Caco-2 (cell line): ENCODE measurements at places on chromosomes 5 and 9. TPM values are rescaled to one million over a fixed set of nuclear protein-coding genes. Genes with fewer than 3 reads are reported as not detected.

DNA sequence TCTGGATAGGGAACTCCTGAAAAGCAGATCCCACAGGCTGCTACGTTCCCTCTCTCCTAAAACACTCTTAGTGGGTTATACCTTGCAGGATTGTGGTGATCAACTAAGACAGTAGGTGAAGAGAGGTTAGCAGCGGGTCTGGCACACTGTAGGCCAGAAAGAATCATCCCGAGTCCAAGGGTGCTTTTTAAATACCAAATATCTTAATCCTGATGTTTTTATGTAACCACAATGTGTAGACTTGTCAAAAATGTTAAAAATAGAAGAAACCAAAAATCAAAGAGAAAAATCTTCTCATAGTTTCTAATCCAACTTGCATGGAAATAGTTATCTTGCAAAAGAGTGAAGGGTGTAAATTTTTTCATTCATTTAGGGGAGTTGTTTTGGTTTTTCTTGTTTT is 52.3 kb upstream of the IFNK start:
- no peak overlapping the region for H3K27ac ChIP-seq
- H3K4me3 ChIP-seq: no peak overlapping the region
- H3K27me3 ChIP-seq: no peaks in the 10 kb centered on the region
- no peak for DNase-seq

FOXD4L3 gene
- total RNA-seq: 0.23 TPM in 1 of 2 replicates, not detected in the other

DNA sequence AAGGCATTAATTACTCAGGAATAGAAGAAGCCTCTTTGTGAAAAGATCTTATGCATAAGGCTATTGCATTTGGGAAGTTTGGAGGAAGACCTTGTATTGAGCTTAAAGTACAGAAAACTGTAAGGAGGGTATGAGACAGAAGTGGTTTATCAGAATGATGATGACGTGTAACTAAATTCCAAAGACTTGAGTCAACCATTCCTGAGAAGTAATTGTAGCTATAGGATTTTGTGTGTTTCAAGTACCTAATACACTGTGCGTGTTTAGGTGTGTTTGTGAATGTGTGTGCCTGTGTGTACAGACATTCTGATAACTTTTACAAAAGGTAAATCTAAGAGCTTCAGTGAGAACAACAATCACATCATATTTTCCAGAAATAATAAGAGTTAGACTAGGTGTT is 46.5 kb upstream of the IRX2 start:
- no peak overlapping the region for H3K4me3 ChIP-seq
- H3K36me3 ChIP-seq: no peaks in the 10 kb centered on the region
- no peak for DNase-seq

- peak; percentile 11 for DNase-seq
- no peak overlapping the region for H3K27ac ChIP-seq
- no peak overlapping the region for H3K4me3 ChIP-seq
- no peaks in the 10 kb centered on the region for H3K36me3 ChIP-seq
- no peaks in the 10 kb centered on the region; the same call in 1 of the 2 replicates for H3K27me3 ChIP-seq
These were observed 35.3 kb upstream of the SMIM23 start for GRCh38 chr5:171750311-171750788.

DNA sequence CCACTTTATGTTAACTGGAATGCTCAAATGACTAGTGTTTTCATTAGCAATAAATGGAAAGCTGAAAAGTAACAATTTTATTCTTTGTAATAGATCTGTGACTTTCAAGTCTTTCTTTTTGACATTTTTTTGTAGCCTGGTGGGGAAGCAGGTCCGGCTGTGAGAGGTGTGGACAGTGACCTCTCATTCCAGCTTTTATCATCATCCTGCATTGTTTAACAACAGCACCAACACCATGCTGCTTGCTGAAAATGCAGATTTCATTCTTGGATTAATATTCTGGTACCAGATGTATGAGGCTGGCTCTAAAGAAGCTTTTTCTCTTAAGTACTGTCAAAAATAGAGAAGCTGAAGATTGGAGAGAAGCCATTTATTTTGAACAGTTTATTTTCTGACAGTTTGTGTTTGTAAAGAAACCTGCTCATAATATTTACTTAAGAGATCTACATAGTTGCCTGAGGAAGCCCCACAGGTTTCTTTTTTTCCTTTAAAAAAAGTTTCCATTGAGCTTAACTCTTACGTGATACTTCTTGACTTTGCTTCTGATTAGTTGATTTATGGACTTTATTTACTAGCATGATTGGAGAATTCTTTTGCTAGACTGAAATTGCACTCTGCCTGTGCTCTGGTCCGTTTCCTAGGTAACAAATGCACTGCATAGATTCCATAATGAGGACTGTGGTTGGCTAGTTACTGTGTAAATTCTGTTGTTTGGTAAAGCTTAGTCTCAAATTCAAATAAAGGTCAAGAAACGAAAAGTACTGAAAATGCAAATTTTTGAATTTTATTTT is 3.4 kb downstream of the KIAA1958 start:
- no peak overlapping the region for H3K4me3 ChIP-seq
- DNase-seq: no peak
- peaks cover 25% of the 10 kb centered on the region for H3K4me1 ChIP-seq
- no peaks in the 10 kb centered on the region for H3K27me3 ChIP-seq
- no peaks in the 10 kb centered on the region for H3K36me3 ChIP-seq
- H3K27ac ChIP-seq: peak overlapping the region; percentile 64

DNA sequence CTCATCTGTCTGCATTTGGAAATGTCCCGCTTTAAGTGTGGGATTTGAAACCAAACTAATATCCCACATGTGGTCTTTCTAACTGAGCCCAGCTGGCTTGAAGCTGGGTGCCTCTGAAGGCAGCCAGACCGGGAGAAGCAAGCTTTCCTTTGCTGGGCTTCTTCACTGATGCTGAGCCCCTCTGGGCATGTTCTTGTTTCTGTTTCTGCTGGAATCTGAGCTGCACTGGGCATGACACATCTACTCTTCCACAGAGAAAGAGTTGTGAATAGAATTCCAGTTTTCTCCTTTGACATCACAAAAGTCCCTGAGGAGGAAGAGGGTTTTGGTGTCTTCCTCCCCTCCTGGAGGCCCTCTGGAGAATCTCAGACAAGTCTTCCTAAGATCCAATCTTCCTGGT is 179.5 kb downstream of the ATP10B start:
- no peaks in the 10 kb centered on the region for H3K36me3 ChIP-seq
- no peak overlapping the region for H3K4me3 ChIP-seq
- no peak for DNase-seq
- H3K4me1 ChIP-seq: no peaks in the 10 kb centered on the region

DNA sequence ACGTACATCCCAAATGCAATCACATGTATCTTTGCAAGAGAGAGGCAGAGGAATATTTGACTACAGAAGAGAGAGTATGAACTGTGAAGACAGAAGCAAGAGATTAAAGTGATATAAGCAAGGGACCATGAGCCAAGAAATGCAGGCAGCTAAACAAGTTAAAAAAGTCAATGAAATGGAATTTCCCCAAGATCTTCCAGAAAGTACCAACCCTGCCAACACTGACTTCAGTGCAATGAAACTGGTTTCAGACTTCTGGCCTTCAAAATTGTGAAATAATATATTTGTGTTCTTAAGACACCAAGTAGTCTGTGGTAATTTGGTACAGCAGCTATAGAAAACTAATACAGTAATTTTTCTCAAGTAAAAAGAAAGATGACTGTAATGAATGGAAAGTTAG is 20.9 kb downstream of the FOXI1 start:
- H3K27ac ChIP-seq: no peak overlapping the region
- H3K27me3 ChIP-seq: no peaks in the 10 kb centered on the region
- no peak for DNase-seq
- H3K4me1 ChIP-seq: no peaks in the 10 kb centered on the region
- H3K36me3 ChIP-seq: no peaks in the 10 kb centered on the region

DNA sequence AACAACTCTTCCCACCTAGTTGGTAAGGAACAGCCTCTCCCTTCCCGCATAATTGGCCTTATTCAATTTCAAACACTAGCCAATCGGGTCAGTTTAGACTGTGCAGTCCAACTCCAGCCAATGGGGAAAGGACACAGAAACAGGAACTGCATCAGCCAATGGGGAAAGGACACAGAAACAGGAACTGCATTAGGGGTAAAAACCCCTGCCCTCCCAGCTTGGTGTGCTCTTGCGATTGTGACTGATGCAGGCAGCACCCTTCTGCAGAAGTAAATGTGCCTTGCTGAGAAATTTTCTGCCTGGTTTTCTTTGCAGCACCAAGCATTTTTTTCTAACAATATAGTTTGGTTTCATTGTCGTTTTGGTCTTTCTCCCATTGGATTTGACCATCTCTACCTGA is 8.5 kb upstream of the GLT6D1 start:
- H3K27ac ChIP-seq: no peak overlapping the region
- DNase-seq: no peak
- peaks cover 10% of the 10 kb centered on the region for H3K4me1 ChIP-seq
- H3K36me3 ChIP-seq: no peaks in the 10 kb centered on the region; the same call in 1 of the 2 replicates

GRCh38 chr9:70529833-70530232 is 115.4 kb upstream of the KLF9 start:
- no peak for DNase-seq
- H3K4me3 ChIP-seq: no peak overlapping the region
- H3K36me3 ChIP-seq: no peaks in the 10 kb centered on the region
- H3K27me3 ChIP-seq: no peaks in the 10 kb centered on the region
- no peak overlapping the region for H3K27ac ChIP-seq

SLC38A9 gene
- total RNA-seq: 65.4 and 66.9 TPM in 2 replicates

GRCh38 chr5:2128686-2129355 is 246.1 kb upstream of the IRX4 start:
- H3K27ac ChIP-seq: no peak overlapping the region
- no peaks in the 10 kb centered on the region for H3K4me1 ChIP-seq
- DNase-seq: no peak
- H3K36me3 ChIP-seq: no peaks in the 10 kb centered on the region

GRCh38 chr5:43007246-43007910 is 32.7 kb downstream of the ANXA2R start:
- H3K4me1 ChIP-seq: no peaks in the 10 kb centered on the region; the same call in 1 of the 2 replicates
- peak overlapping the region; percentile 97 for H3K27ac ChIP-seq
- no peaks in the 10 kb centered on the region for H3K36me3 ChIP-seq
- no peaks in the 10 kb centered on the region for H3K27me3 ChIP-seq
- DNase-seq: peak; percentile 89

- H3K4me3 ChIP-seq: no peak overlapping the region
- DNase-seq: no peak
- H3K36me3 ChIP-seq: no peaks in the 10 kb centered on the region
- H3K4me1 ChIP-seq: no peaks in the 10 kb centered on the region
These were observed 141.1 kb downstream of the ENTREP1 start for GRCh38 chr9:69466151-69466550.

MTREX gene
- 83.7 and 95.2 TPM in 2 replicates for total RNA-seq

GRCh38 chr9:12817702-12818101 is 42.9 kb downstream of the LURAP1L start:
- no peaks in the 10 kb centered on the region for H3K27me3 ChIP-seq
- H3K4me3 ChIP-seq: no peak overlapping the region
- no peaks in the 10 kb centered on the region for H3K4me1 ChIP-seq
- H3K27ac ChIP-seq: no peak overlapping the region
- DNase-seq: no peak

CHSY3 gene
- 0.32 and 0.46 TPM in 2 replicates for total RNA-seq

GRCh38 chr9:130998597-130999244 is 10.3 kb upstream of the LAMC3 start:
- no peaks in the 10 kb centered on the region for H3K4me1 ChIP-seq
- no peak for DNase-seq
- no peaks in the 10 kb centered on the region for H3K27me3 ChIP-seq
- H3K4me3 ChIP-seq: no peak overlapping the region

DNA sequence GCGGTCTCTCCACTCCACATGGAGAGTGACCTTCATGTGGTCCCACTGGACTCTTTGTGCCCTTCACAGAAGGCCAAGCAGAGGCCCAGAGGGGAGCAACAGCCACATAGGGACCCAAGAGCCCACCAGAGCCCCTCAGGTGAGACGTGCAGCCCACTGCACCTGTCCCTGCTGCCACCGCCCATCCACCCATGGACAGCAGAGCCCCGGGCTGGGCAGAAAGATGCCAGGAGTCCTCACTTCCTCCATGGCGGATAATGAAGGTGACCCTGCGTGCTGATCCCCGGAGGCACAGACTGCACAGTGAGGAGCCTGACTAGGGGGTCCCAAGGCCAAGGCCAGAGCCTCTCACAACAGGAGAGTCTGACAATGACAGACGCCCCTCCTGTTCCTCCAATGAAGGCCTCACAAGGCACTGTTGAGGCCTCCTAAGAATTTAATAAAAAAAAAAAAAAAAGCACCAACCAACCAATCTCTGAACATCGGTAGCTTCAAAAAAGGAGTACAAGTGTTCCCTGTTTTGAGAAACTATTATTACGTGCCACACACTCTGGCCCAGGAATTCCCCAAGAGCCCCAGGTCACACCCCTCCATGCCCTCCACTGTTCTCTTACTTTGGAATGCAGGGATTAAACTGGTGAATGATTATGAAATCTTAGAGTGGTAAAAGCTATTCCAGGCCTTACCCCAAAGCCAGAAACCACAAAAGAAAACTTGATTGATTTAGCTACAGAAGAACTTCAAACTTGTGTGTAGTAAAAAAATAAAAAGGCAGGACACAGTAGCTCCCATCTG is 2.8 kb upstream of the PPP1R26 start:
- no peaks in the 10 kb centered on the region for H3K36me3 ChIP-seq
- H3K4me1 ChIP-seq: peaks cover 7% of the 10 kb centered on the region; the same call in 1 of the 2 replicates
- no peaks in the 10 kb centered on the region for H3K27me3 ChIP-seq
- H3K27ac ChIP-seq: no peak overlapping the region
- no peak for DNase-seq

DNA sequence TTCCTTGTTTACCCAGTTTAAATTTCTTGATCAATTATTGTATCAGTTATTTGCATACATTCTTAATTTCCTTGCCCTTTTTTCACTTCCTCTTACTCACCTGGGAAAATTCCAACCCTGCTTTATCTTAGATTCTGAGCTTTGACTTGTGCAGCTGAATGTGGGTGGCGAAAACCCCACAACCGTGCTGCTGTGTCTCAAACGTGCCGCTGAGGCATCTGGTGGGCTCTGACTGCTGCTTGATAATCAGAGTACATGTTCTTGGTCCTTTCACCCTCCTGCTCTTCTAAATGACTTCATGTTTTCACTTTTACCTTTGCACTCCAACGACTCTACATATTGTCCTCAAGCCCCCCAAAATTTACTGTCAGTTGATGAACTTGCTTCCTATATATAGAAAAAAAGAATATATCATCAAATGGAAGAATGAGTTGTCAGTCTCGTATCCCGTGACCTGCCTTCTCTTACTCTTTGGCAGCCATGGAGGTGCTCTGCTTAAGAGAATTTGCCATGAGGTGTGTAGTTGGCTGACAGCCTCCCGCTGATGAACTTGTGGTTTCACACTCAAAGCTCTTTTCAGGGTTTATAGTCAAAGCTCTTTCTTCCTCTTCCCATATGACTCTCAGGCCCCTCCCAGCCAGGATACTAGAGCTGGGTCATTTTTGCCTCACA is 14.0 kb upstream of the JAK2 start:
- no peaks in the 10 kb centered on the region for H3K36me3 ChIP-seq
- no peaks in the 10 kb centered on the region for H3K4me1 ChIP-seq
- H3K27ac ChIP-seq: no peak overlapping the region
- DNase-seq: no peak
- no peaks in the 10 kb centered on the region; the same call in 1 of the 2 replicates for H3K27me3 ChIP-seq
